NCI-H146 (cell line): ENCODE measurements at places on chromosomes 1 and 21.

DNA sequence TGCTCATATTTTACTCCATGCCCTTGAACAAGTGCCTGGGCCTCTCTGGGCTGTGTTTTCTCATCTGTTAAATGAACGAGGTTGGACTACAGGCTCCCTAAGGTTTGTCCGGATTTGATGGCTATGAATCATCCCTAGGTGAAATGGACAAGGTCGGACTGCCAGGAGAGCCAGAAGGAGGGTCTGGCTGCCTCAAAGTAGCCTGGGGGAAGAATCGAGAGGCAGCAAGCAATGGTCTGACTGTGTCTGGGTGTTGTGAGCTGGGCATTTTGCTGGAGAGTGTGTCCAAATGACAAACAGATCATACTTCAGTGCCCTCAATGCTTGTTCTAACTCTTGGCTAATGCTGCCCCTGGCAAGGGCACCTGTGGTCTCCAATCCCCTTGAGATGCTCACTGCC lies 730.9 kb downstream of the PTPRU start:
- DNase-seq = no peak

DNA sequence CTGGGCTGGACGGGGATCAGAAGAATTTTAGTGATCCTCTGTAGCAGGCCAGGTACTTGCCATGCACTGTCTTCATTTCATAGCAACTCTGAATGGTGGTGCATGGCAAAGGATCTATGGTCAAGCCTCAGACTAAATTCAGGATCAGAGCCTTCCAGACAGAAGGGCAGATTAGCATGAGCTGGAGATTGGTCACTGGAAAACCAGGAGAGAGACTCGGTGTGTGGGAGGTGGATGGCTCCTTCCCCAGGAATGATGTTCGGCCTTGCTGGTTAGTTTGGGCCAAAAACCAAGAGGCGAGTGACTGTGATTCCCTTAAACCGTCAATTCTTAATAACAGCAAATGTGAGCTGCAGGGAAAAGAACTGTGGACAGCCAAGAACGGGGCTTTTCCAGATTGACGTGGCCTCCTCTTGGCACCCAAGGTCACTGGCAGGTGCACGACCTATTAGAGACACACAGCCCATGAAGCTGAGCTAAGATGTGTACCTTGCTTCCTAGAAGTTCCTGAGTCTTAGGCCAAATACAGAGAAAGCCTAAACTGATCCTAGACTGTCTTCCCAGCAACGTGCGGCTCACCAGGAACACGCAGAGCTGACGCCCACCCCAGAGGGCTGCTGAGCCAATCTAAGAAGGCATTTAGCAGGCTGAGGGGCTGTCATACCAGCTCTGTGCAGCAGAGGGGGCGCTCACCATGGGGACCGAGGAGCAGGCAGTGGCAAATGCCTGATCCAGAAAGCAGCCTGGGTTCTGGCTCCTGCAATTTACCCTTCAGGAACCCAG lies 18.5 kb downstream of the ALDH4A1 start:
- DNase-seq = peak; percentile 16

DNA sequence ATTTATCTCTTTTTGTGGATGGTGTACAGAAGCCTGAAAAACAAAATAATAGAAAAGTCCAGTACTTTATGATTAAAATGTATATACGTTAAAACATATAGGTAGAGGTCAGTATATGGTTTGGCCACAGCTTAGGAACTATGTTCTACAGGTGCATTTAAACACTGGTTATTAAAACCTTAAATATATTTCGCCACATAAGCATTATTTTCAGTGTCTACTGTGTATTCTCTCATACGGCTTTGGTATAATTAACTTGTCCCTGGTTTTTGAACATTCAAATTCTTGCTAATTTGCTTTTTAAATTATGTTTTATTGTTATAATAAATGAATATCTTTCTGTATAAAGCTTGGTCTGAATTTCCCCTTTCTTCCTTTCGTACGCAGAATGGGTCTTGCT lies 87.9 kb downstream of the GTF2B start:
- no peak for DNase-seq

DNA sequence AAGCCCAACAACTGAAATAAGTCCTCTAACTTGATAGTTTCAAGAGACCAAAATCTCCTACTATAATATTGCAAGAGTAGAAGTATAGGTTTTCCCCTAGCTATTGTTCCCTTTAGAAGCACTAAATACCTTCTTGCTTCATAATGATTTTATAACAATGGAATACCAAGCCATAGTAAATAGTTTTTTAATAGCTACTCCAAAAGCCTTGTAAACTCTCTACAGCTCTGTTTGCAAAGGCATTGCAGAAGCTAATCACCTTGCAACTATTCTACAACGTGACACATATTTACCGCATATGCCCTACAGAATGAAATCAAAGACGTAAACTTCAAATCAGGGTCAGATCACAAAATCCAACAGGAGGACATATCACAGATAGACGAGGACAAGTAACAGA lies 451.5 kb upstream of the ZRANB2 start:
- DNase-seq = no peak

- no peak for DNase-seq
Measured at GRCh38 chr1:233647073-233647472, 33.2 kb downstream of the KCNK1 start.

GRCh38 chr1:211332036-211332616 lies 5.5 kb downstream of the TRAF5 start:
- DNase-seq = peak; percentile 48

DNA sequence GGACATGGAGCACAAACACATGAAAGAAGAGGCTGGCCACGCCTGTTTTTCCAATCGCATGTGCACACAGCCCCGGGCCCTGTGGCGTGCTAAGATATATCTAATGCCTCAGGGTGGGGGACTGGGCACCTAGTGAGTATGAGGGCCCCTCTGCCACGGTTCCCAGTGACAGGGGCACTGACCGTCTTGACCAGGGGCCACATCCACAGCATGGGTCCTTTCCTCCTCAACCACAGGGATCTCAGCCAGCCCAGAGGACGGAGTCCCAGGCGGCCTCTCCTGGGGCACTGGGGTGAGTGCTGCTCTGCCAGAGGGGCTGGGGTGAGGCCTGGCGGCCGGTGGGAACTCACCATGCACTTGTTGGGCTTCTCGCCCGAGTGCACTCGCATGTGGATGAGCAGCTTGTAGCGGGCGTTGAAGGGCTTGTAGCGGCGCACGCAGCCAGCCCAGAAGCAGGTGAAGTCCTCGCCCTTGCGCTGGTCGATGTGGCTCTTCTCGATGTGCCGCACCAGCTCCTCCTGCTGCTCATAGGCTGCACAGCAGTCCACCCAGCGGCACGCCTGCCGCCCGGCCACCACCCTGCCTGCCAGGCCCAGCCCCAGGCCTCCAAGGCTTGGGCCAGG lies 134.7 kb downstream of the DMRTB1 start:
- DNase-seq = no peak

DNA sequence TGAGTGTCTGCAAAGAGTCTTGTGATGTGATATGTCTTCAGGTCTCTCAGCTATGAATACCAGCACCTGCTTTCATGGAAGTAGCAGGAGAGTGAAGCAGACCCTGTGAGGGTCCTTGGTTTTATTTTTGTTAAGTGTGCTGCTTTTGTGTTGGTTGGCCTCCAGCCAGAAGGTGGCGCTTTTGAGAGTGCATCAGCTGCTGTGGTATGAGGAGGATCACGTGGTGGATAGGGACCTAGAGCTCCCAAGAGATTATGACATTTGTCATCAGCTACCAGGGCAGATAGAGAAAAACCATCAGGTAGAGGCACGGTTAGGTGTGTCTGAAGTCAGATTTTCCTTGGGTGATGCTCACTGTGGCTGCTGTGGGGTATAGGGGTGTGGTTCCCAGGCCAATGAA lies 1232.1 kb downstream of the MRPL39 start:
- no peak for DNase-seq

DNA sequence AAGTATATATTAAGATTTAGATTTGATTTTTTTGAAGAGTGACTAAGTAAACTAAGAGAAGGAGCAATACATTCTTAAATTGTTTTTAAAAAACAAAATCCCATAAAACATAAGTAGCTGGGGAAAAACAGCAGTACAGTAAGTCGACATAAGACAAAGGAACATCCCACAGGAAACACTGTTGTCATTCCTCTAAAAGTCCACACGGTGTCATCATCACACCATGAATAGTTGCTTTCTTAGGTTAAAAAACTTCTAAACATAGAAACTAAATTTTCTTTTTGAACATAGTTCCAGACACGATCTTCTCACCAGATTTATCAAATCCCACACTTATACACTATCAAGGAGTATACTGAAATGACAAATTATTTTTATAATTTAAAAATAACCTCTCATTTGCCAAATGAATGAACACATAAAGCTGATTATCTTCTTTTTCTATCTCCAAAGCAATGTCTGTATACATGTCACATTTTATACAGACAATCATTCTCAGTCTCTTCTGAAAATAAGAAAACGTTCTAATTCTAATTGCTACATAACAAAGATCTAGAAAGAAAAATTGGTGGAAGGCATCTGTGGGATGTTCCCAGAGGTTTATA lies 15.8 kb downstream of the ODF2L start:
- peak; percentile 45 for DNase-seq

DNA sequence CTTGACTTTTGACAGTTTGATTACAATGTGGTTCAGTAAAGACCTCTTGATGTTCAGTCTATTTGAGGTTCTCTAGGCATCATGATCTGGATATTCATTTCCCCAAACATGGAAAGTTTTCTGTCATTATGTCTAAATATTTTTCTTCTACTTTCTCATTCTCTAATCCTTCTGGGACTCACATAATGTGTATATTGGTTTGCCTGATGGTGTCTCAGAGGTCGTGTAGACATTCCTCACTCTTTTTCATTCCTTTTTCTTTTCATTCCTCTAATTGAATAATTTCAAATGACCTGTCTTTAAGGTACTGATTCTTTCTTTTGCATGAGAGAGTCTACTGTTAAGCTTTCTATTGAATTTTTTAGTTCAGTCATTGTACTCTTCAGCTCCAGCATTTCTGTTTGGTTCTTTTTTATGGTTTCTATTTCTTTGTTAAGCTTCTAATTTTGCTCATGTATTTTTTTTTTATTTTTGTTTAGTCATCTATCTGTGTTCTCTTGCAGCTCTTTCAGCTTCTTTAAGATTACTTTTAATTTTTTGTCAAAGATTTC lies 158.4 kb downstream of the GDAP2 start:
- no peak for DNase-seq

GRCh38 chr21:19171585-19171984 lies 768.0 kb upstream of the TMPRSS15 start:
- no peak for DNase-seq

- DNase-seq = no peak
Measured at GRCh38 chr1:6635910-6636760, 11.5 kb downstream of the THAP3 start.
